ENCODE measurements at places on chromosomes 2 and 18.

DNA sequence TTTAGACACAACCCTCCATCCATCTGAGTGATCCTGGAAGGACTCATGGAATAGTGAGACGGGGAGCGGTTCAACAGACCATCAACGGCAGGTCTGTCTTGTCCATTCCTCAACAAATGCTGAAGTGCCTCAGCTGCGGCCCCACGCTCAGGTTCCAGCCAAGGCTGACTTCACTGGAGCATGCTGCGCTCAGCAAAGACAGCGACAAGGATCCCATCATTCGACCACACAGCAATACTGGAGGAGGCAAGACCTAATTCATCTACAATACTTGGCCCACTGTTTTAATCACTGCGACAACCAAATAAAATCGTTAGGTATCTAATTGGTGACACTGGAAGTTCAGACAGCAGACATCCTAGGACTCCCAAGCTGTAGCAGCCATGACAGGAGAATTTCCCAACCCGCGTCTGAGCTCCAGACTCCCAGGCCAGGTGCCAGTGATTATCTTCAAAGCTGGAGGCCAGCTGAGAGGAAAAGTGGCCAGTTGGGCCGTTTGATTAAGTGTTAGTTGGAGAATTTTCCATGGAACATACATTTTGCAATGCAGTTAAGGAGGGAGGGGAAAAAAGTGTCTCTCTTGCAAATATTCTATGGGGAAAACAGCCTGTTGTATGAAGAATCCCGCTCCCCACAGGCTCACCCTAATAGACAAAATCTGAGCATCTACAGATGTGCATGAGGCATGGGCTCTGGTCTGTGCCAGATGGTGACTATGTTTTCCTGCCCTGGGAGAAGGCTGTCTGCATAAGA lies 92.5 kb upstream of the SLC35G4 start:
- no peak for DNase-seq

DNA sequence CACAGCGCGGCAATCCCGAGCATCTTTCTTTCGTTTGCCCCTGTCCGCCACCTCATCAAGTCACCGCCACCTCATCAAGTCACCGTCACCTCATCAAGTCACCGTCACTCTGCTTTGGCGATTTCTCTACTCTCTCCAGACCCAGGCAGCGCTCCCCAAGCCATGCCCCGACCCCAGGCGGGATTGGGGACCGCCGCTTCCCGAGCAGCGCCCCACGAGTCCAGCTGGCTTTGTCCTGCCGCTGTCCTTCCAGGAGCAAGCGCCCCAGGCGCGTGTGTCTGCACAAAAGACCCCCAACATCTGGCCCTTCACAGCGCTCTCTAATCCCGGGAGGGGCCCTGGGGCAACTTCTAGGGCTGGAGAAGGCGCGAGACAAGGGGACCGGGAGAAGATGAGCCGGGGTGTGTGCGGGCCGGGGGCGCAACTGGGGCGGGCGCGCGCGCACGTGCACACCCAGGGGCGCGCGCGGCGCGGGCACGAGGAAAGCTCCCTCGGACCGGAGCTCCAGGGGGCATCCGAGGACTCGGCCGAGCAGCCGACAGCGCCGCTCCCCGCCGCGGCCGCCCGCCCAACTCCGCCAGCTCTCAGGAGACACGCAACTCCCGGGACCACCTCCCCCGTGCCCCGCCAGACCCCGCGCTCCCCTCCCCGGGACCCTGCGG lies 633 bp upstream of the RNF152 start:
- peak; percentile 37 for DNase-seq

GRCh38 chr2:128214866-128215460 lies 103.7 kb downstream of the HS6ST1 start:
- no peak for DNase-seq

- DNase-seq = no peak
Measured at GRCh38 chr18:48754993-48755473, 195.7 kb downstream of the SMAD7 start.

- DNase-seq = no peak
Measured at GRCh38 chr2:239961662-239962613, 63.2 kb downstream of the NDUFA10 start.

- no peak for DNase-seq
Measured at GRCh38 chr2:18975506-18976167, 382.8 kb downstream of the OSR1 start.

- no peak for DNase-seq
Measured at GRCh38 chr2:61433606-61434005, 37.3 kb downstream of the USP34 start.

DNA sequence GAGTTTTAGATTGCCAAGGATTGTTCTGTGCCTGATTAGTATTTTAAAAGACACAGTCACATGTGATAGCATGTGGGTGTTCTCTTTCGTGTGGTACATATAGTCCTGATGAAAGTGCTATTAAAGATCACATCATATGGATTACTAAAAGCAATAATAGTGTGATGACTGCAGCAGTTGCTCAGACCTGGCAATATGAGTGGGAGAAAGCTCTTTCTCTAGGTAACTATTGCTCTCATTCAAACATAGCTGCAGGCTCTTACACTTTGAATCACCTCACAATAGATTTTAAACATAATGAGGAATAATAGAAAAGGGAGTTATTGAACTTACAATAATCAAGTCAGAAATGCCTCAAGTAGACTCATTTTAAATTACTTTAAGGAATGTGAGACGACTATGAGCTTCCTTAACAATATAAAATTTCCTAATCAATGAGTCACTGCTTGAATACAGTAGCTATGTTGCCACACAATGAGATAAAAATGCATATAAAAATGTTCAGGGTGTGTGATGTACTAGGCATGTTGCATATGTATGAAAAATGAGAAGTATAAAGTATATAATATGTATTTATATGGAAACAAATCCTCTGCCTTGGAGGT lies 452.1 kb downstream of the TMX3 start:
- DNase-seq = no peak

DNA sequence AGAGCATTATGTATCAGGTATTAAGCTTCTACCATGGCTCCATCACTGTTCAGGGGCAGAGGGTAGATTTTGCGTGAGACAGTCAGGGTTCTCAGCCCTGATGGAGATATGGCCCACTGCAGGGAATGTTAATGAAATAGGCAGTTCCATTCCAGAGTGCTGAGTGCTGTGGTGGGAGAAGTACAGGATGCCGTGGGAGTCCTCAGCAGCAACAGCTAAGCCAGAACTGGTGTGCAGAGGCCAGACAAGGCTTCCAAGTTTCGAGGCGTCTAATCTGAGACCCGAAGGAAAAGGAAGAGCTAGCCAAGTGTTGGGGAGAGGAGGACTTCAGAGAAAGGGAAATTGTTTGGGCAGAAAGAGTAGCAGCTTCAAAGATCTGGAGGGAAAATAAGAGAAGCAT lies 30.2 kb upstream of the MAPRE2 start:
- no peak for DNase-seq

GRCh38 chr18:13834496-13835015 lies 10.6 kb downstream of the MC5R start:
- DNase-seq = no peak

GRCh38 chr2:170462433-170463205 lies 252.5 kb upstream of the SP5 start:
- DNase-seq = no peak

DNA sequence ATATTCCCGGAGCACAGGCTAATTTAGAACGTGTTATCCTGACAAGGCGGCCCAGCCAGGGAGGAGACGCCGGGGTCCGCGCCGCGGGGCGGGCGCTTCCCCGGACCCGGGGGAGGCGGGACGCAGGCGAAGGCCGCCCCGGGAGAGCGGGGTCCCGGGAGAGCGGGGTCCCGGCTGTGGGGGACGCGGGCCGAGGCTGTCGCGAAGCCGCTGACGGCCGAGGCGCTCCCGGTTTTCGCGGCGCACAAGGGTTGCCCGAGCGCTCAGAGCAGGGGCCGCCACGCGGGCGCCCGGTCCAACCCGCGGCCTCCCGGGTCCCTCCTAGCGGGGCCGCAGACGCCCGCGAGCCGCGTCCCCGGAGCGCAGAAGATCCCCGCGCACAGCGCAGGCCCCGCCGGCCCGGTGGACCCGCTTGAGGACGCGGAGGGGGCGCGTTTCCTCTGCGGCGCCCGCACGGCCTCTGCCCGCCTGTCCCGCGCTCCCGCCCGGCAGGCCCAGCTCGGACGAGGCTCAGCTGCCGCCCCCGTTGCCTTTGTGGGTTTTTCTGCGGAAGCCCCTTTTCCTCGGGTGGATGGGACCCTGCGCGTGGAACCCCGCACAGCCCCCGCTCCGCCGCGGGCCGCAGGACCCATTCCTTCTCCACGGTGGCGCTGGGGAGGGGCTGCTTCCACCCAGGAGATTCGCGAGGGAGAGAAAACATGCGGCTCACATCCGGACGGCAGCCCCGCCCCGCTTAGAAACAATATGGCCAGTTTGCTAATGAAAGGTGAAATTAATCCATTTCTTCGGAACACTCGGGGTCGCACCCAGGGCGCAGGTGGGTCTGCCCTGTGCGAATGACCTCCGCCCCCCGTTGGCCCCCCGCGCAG lies 9.6 kb upstream of the KCNG2 start:
- no peak for DNase-seq

DNA sequence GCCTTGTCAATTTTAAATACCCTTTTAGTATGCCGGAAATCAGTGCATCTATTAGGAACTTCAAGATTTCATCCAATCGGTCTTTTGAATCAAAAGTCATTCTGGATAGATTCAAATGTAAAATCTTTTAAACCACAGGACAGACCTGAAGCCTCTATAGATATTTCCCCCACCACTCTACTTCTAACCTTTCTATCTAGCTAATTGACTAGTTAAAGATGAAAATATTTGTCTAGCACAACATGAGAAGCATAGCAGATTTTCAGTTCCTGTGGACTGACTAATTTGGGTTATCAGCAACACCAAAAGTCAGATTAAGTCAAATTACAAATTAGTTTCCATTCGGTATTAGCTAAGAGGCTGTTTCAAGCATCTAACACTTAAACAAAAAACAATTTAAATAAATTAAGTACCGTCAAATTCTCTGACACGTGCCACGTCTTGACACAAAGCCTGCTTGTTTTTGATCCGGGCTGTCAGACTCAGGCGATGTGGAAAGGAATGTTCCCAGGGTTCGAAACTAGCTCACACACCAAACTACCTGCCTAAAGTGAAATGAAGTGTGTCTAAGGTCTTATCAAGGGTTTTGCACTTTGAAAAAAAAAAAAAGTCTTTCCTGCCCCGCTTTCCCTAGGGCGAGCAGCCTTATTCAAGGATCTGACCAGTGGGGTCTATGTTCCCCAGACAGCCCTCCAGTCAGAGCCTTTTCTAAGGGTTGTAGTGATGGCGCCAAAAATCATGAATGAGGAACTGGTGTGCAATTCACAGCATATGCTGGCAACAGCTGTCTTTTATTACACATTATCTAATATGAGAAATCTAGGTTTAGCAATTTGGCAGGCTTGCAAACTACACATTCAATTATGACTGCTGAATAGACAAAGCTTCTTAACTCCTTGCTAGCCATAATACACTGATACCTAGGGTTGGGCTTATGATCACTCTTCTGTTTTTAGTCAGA lies 4.7 kb downstream of the CYTIP start:
- DNase-seq = no peak

- no peak for DNase-seq
Measured at GRCh38 chr18:48953104-48953706, 2.4 kb upstream of the SMAD7 start.

GRCh38 chr2:168146892-168147810 lies 100.2 kb downstream of the STK39 start:
- DNase-seq = no peak

DNA sequence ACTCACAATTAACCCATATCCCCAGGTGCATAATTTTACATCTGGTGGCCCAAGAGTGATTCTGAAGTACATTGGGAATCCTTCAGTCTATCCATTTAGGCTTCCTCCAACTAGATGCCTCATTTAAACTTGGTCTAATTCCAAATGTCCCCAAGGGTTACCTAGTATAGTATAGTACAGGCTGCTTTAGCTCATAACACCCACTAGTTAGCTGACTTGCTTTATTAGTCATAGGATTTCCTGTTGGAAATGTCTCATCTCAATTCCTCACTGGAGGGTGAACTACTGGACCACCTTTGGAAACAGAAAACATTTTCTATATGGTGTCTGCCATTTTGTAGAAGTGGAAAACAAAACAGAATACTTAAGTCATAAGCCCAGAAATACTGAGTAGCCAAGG lies 202.5 kb upstream of the SESTD1 start:
- DNase-seq = no peak

- DNase-seq = no peak
Measured at GRCh38 chr2:85797921-85798320, 44.1 kb downstream of the ATOH8 start.

DNA sequence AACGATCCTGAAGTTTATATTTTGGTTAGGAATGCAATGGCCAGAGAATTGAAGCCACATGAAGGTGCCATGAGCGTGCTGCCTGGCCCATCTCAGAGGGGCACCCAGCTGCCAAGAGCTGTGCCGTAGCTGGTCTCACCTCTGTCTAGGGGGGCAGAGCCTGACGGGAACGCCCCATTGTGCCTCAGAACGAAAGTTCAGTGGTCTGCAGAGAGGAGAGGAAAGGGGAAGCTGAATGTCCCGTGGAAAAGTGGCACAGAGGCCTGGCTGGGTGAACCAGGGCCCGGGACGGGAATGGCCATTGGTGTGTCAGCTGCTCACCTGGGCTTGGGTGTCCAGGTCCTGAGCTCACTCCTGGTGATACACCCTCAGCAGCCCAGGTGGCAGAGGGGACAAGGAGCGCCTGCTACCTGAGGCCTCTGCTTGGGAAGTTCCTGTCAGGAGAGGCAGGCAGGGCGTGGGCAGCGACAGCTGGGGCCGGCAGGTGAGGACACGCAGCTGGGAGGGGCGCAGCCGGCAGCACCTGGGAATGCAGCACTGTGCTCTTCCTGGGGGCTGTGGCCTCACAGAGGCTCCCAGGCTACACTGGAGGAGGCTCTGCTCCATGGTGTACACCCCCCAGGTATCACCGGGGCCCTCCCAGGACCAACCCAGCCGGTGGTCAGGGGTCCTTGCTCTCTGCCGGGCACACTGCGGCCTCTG lies 67.3 kb downstream of the PARD6G start:
- DNase-seq = no peak

All from GM12891 (cell line).